ENCODE measurements at places on chromosomes 16 and 17.

GRCh38 chr16:51579652-51580360 lies 428.7 kb upstream of the SALL1 start:
- DNase-seq: no peak

DNA sequence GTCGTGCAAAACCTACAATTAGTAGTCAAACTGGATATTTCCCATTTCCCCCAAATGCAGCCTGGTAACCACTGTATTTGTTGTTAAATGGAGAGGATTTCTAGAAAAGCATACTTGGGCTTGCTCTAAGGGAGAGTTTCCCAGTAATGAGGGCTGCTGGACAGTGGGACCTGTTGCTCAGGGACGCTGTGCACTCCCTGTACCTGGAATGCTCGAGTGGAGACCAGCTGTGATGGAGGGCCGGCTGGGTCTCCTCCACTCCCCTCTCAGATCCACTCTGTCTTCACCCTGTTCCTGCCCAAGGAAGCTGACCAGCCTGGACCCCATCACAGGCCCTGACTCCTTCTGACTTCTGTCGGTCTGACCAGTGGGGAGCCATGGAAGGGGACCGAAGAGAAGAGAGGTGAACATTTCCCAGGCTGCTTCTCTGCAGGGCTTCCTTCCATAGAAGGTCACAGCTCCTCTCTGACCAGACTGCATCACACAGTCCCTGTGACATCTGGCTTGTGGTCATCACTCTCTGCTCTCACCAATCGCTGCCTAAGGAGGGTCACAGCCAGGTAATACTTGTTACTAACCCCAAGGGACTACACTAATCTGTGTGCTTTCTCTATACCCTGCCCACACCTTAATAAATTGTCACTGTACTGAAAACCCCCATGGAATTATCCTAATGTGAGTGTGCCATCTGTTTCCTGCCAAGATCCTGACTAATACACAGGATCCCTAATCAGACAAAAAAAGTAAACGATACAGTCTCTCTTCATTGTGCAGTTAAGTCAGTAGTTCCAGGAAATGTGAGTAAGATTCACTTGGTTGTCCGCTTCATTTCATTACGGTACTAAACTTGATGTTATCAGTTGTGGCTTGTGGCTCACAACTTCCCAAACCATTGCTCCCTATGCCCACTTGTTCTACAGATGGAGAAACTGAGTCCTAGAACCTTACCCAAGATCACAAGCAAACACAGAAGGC lies 102.4 kb downstream of the CCT6B start:
- DNase-seq: peak; percentile 9

DNA sequence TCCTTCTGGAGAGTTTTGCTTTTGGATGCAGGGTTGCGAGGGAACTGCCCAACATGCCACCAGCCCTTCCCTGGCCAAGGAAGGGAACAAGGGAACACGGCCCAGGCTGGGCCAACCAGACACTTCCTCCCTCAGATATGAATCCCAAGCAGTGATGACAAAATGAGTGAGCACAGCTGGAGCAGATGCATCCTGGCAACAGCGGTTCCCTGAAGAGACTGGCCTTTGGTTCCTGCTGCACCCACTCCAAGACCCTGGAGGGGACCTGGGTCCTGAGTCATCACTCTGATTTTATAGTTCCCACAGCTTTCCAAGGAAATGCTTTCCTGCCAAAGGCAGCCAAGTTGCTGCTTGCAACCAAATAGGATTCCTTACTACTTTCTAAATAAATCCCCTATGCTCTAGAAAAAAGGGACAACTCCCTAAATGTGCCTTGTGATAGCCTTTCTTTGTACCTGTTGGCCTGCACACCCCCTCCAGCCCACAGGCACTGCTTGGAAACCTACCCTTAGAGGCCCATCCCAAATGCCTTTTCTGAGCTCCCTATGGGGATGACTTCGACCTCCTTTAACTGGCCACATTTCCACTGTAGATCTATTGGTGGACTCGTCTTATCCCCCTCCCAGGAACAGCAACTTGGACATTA lies 5.3 kb downstream of the ST3GAL2 start:
- peak; percentile 82 for DNase-seq

DNA sequence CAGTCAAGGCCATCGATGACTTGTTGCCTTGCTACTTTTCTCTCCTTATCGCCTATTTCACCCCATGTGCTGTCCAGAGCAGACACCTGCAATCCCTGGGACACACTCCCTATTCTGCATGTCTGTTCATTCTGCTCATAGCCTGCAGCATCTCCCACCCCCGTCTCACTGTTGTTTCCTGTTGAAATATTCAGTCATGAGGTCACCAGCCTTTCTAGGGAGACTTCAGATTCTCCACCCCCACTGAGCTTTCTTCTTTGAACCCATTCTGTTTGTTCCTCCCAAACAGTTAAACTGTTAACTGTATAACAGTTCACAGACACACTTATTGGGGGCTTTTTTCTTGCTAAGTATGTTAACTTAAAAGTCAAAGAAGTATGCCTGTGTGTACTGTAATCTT lies 94.4 kb downstream of the AATF start:
- DNase-seq: no peak

DNA sequence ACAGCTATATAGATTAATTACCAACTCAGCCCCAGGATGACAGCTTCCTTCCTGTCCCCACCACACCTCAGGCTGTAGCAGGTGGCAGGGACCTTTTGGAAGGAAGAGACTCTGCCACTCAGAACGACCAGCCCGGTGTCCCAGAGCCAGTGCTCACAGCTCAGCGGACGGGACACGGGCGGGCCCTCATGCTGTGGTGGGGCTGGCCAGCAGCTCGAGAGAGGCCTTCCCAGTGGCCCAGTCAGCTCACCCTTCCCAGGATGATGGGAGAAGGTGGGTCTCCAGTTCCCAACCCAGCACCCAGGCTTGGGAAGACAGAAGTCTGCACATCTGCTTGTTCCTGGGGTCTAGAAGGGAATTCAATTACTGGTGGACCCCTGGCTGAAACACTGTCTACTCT lies 10.5 kb downstream of the NUDT16L1 start:
- DNase-seq: no peak
